T-helper 9 cell (primary cell): ENCODE measurements at places on chromosomes 3 and 15.

DNA sequence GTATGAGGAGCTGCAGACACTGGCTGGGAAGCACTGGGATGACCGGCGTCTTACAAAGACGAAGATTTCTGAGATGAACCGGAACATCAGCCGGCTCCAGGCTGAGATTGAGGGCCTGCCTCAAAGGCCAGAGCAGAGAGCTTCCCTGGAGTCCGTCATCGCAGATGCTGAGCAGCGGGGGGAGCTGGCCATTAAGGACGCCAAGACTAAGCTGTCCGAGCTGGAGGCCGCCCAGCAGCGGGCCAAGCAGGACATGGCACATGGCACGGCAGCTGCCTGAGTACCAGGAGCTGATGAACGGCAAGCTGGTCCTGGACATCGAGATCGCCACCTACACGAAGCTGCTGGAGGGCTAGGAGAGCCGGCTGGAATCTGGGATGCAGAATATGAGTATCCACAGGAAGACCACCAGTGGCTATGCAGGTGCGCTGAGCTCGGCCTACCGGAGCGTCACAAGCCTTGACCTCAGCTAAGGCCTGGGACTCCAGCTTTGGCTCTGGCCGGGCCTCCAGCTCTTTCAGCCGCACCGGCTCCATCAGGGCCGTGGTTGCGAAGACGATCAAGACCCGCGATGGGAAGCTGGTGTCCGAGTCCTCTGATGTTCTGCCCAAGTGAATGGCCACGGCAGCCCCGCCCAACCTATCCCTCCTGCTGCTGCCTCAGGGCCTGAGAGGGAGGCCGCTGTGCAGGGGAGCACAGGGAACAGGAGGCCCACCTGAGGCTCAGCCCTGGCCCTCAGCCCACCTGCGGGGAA is 9.2 kb upstream of the SHC4 start:
- no peak for DNase-seq

DNA sequence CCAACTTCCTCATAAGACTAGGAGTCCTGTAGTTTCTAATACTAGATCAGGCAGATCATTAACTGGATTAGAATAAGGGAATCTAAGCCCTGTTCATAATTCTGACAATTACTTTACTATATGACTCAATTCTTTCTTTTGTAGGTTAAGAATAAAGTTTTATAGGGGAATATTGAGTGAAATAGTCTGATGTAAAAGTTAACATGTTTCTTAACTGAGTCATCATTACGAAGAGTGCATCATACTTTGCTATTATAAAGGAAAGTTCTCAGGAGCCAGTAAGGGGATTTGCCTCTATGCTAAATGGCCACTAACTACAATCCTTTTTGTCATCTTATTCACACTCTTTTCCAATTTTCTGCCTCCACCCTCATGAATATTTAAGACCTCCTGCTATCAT is 63.1 kb downstream of the POLQ start:
- DNase-seq = no peak

DNA sequence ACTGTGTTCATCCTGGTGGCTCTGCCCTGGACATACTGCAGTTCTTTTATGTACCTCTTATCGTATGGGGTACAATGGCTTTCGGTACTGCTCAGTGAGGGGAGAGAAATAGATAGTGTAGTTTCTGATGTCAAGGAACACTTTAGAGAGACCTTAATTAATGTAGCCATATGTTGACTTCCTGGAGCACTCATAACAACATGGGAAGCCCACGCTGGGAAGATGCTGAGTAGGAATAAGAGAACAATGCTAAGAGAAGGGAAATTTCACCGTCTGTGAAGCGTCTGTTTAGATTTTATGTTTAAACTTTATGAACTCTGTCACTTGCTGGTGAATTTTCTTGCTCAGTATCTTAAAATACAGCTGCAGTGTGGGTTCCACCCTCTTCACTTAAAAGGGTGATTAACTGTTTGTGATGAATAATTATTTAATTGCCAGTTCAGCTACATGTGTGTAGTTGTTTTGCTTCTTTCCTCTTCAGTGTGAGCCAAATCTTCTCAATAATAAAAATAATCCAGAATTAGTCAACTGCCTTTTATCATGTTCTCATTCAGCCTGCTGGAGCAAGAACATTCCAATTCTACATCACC is 373.1 kb upstream of the TPRG1 start:
- DNase-seq = no peak

GRCh38 chr3:43254125-43254524 is 32.2 kb upstream of the SNRK start:
- no peak for DNase-seq

DNA sequence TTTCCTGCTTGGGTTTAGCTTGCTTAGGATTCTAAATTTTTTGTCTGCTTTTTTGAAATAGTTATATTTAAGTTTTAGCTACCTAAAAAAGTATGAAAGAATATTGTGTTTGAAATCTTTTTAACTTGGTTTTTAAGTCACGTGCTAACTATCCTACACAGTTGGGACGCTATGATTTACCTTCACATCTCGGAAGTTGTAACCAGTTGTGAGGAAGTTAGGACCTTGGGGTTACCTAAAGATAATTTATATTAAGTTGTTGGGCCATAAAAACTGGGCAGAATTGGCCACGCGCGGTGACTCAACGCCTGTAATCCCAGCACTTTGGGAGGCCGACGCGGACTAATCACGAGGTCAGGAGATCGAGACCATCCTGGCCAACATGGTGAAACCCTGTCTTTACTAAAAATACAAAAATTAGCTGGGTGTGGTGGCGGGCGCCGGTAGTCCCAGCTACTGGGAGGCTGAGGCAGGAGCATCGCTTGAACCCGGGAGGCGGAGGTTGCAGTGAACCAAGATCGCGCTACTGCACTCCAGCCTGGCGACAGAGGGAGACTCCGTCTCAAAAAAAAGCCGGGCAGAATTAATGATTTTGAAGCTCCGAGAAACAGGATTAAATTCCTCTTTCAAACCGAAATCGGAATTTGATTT is 1.0 kb downstream of the ZFAND6 start:
- DNase-seq = no peak

- no peak for DNase-seq
Observed at GRCh38 chr3:78969483-78969882, 798.3 kb downstream of the ROBO1 start.

DNA sequence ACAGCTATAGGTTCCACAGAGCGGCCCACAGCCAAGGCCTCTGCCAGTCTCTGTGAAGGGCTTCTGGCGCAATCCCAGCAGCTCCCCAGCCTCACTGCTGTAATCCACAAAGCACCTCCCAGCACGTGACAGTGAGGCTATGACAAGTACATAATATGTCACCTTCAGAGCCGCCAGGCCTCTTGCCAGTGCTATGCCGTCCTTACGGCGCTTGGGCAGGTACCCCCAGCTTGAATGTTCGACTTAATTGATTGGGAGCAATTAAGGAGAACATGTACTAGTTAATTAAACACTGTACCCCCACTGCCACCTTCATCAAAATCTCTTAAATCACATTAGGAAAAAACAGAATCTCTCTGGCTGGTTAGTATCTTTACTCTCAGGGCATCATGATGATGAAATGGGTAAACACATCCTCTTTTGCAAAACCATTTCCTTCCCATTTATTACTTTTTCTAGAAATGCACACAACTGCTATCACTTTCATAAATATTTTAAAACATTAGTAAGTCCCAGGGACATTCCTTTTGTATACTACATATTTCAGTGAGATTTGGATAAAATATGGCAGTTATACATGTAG is 169.9 kb downstream of the XXYLT1 start:
- DNase-seq = no peak
